SK-N-MC (cell line): ENCODE measurements at places on chromosomes 4 and X.
A peak's percentile ranks its signal among the peaks of the same experiment; 100 is the strongest.

GRCh38 chr4:92529510-92529909 is 225.7 kb downstream of the GRID2 start:
- DNase-seq, result no peak

- DNase-seq, result peak; percentile 73
Measured at GRCh38 chr4:149370785-149371420, 444.7 kb downstream of the IQCM start.

DNA sequence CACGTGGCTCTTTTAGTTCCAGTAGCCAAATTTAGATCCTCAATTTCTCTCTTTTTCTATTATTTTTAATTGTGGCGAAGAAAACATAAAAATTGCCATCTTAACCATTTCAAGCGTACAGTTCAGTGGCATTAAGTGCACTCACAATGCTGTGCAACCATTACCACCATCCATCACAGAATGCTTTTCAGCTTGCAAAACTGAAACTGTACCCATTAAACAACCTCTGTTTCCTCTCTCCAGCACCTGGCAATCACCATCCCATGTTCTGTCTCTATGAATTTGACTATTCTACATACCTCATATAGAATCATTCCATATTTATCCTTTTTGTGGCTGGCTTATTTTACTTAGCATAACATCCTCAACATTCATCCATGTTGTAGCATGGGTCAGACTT is 74.9 kb downstream of the METTL14 start:
- no peak for DNase-seq

DNA sequence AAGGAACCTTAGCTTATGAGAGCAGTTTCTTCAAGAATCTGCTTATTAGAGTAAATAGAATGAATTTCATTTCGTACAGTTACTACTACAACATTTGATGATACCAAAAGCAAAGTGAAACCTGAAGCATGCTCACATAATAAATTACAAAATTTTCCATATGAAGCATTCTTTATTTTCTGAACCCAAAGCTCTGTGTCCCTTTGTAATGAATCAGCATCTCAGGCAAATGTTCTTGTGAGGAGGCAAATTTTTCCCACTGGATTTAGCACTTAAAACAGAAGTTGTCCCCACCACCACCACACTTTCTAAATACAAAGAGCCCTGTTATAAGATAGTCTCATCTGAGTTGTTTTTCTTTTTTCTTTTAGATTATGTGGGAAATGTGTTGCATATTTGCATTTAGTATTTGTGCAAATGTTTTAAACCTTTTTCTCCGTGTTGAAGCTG is 70.7 kb upstream of the NFKB1 start:
- DNase-seq, result no peak

DNA sequence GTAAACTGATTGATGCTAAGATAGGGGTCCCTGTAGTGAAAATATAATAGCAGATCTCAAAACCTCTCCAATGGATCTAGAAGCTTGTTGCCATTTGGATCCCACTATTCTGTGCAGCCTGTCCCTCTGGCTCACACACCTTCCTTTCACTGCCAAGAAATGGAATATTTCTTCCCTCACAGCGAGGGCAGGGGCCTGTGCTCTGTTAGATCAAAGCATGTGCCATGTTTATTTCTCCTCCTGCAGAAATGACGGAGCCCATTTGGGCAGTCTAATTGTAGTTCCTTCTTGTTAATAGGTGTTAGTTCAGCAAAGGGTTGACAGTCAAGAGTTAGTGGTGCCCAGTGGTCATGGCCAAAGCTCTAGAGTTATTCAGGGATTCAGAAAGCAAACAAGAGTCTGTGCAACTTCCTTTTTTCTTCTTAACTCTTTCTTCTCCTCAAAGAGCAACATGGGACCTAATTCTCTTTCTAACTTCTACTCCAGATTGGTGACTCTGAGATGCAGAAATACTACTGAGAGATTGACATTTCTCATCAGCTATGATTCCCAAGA is 106.8 kb downstream of the STOX2 start:
- DNase-seq, result no peak

GRCh38 chr4:183550345-183551093 is 45.7 kb downstream of the ING2 start:
- DNase-seq, result no peak

GRCh38 chr4:108473163-108473720 is 147.1 kb upstream of the RPL34 start:
- DNase-seq, result no peak

GRCh38 chr4:129094347-129094746 is 1.0 kb upstream of the SCLT1 start:
- DNase-seq, result no peak

- no peak for DNase-seq
Measured at GRCh38 chr4:119209077-119209476, 3.4 kb upstream of the USP53 start.

DNA sequence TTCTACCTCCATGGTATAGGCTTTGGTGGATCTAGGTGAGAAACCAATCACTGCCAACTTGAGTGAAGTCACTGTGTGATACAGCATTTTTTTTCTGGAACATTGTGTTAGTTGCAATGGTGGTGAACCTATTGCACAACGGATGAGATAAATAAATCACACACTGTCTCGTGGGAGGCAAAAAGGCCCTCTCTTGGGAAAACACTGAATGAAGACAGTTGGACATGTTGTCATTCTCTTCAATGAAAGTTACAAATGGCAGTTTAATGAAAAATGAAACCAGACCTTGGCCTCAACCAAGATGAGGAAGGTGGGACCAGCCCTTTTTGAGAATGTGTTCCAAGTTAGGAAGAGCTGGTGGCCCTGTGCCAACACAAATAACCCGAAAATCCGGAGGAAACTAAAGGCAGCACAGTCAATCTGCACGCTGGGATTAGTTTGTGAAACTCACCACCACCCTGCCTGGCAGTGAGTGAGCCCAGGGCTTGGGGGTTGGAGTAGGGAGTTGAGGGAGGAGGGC is 5.4 kb upstream of the ADGRG2 start:
- DNase-seq, result no peak

- DNase-seq, result no peak
Measured at GRCh38 chr4:171016145-171016544, 797.1 kb upstream of the GALNTL6 start.

DNA sequence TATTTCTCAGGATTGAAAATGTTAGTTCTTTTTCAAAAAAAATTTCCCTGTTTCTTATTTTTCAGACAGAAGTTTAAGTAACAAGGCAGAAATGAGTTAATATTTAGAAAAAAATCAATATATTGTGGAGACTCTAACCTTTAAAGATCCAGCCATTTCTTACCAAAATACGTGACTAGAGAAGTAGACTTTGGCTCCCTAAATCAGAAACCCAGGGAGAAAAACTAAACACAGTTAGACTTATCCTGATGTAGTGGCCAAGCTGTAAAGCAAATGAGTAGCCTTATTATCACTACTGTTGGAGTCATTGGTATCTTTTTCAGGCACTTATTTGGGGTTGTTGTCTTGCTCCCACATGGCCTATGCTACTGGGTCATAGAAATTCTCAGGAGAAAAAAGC is 1556.4 kb upstream of the ADGRL3 start:
- DNase-seq, result no peak
